MCF 10A (cell line): ENCODE measurements at places on chromosomes 2 and 18. TPM values are rescaled to one million over a fixed set of nuclear protein-coding genes. Genes with fewer than 3 reads are reported as not detected.
A peak's percentile ranks its signal among the peaks of the same experiment; 100 is the strongest.

- DNase-seq = no peak
These were observed 1.2 kb upstream of the WDR7 start for GRCh38 chr18:56649996-56650395.

IL36RN gene
- not detected in 2 replicates for total RNA-seq

DNA sequence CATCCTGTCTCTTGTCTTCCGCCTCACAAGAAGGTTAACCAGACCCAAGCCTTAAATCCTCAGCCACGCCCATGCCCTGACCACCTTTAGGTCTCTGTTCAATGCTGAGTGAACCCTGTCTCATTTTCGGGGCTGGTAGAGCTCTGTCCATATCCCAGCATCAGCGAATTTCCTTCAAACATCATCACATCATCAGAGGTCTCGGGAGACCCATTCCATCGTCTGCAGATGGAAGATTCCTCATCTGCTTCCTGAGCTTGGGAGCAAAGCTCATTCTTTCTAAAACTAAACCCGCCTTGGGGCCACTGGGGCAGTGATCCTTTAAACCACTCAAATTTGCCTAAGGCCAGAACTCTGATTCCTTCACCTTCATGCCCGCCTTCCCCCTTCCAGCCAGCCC is 173.7 kb downstream of the TTC32 start:
- no peak for DNase-seq

SLC40A1 gene
- total RNA-seq = 0.15 TPM in 1 of 2 replicates, not detected in the other

RASGRP3 gene
- 0.26 TPM in 1 of 2 replicates, not detected in the other for total RNA-seq

DNA sequence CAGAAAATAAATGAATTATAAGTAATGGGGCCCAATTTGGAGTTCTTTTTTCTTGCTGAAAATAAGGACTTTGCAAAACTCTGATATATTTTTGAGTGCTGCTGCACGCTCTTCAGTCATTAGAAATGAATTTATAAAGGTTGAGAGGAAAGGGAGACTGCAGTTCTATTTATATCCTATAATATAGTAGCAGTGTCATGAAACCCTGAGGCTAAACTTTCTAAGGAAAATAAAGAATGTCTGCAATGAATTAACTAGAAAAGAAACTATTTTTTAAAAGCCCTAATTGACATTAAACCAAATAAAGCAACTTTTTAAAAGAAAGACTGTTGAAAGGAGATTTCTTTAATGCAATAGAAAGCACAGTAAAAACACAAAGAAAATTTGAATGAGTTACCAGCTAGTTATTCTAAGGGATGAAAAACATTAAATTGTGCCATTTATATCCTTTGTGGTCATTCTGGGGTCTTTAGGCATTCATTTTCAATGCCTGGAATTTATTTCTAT is 1072.8 kb upstream of the TMEFF2 start:
- no peak for DNase-seq

DNA sequence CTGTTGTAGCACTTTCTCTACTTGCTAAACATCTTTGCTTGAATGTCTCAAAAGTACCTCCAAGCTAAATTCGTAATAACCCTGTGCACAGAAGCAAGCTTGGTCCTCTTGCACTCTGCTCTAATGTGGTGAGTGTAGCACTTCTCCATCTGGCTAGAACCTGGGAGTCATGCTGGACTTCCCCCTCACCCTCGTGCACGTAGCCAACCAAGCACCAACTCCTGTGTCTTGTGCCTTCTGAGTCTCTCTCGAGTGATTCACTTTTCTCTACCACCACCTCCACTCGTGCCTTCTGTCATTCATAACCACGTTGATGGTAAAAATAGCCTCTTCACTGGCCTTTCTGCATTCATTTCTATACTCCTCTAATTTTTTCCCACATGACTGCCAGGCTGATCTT is 91.9 kb upstream of the KCNE4 start:
- DNase-seq = no peak

SERPINB4 gene
- not detected in 2 replicates for total RNA-seq

DNA sequence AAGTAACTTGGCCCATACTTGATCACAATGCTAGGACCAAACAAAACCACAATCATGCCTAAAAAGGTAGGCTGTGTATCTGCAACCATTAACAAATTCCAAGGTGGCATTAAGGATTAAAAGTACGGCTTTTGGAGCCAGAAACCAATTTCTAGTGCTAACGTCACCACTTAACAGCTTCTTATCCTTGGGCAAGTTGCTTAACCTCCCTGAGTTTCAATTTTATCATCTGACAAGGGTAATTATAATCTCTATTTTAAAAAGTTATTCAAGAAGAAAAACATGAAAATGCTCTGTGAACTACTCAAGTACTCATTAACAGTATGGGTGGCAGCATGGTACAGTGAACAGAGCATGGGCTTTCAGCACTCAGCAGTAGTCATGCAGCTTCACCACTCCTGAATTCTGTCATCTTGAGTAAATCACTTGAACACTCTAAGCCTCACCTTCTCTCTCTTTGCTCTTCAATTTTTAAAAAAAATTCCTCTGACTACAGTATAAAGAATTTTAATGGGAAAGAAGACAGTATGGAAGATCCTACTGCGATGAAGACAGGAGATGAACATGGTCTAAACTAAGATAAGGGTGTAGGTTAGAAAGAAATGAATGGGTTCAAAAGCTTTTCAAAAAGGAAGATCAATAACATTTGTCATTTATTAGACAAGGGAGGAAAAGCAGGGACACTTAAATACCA is 69.2 kb downstream of the SS18 start:
- DNase-seq = no peak

- DNase-seq = no peak
These were observed 46.7 kb downstream of the INO80C start for GRCh38 chr18:35451032-35451431.

- no peak for DNase-seq
These were observed 65.9 kb downstream of the XDH start for GRCh38 chr2:31348618-31349017.

DNA sequence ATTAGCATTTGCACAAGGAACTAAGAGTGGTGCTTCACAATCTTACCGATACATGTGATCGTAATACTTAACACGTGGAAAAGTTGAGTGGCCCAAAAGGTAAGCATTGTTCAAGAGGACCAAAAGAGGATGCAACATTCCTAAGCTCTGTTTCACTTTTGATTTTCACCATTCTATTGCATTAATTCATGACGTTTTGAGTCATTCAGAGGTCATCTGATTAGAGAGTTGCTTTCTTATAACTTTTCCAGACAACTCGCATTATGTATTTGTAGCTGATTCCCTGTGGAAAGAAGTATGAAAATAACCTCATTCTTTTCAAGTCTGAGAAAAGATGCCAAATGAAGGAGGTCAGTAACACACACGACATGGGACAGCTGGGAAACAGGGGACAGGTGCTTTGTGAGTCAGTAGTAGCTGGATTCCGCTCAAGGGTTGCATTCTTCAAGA is 344.4 kb downstream of the RND3 start:
- peak; percentile 23 for DNase-seq

DNA sequence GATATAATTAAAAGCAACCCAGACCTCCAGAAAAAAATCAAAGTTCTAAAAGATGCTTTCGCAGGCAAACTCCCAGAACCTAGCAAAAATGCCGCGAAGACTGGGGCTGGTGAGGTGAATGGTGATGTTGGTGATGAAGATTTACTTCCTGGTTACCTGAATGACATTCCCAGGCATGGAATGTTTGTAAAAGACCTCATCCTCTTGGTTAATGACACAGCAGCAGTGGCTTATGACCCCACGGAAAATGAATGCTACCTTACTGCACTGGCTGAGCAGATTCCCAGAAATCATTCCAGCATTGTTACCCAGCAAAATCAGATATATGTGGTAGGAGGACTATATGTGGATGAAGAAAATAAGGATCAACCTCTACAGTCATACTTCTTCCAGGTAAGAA is 994 bp downstream of the KLHL41 start:
- DNase-seq = no peak

DNA sequence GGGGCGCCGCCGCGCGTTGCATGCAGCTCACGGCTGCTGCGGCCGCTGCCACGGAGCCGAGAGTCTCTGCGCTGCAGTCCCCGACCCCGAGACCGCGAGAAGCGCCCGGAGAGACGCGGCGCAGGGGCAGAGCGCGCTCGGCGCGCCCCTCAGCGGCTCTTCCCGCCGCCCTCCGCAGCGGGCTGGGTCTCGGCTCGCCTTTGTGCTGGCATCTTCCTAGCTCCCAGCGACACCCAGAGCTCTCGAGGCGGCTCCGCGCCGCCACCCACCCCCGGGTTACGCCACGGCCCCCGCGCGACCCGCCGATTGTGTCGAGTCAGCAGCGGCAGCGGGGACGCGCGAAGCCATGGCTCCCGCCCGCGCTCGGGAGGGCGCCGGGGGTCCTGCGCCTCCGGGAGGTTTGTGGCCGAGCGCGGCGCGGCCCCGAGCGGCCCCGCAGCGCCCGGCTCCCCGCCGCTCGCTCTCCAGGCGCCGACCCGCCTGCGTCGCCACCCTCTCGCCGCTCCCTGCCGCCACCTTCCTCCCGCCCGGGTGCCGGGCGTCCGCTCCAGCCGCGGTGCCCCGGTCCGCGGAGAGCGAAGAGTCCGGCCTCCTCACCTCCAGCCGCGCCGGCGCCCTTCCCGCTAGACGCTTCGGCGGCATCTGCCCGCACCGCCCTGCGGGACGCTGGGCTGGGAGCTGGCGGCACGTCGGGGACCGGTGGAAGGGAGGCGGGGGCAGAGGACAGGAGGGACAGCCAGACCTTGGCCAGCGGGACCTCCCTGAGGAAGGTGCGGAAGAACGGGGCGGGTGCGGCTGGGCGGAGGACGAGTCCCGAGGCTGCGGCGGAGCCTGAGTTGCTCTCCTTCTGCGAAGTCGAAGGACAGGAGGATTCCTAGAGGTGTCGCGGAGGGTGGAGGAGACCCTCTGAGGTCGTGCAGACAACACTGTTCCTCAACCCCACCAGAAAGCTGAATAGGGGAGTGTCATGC is 46.3 kb upstream of the CCDC150 start:
- DNase-seq = peak; percentile 30

DNA sequence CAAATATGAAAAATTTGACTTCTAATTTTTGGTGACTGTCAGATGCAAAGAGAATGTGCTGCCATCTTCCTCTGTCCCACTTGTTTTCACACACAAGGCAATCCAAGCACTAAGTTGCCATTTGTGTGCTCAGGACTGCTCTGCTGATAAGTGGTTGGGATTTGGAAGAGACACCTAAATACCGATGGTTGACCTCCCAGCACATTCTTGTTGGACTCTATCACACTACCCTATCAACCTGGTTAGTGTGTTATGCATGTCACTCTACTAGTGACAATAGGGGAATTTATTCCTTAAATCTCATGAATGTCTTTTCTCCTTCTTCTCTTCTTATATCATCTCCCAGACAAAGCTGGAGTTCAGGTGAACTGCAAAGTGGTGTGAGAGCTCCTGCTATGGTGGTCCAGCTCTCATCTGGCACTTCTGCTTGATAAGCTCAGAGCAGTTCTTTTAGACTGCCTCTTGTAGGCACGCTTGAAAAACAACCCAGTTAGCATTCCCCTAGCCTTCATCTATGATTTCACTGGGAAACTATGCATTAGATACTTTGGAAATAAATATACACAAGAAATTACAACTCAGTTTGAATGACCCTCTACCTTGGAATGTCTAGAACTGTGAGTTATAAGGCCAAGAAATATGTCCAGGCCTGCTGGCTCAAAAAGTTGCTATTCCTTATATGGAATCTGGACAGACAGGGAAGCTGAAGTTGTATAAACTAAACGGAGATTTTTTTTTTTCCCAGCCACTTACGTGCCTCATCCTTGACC is 404.8 kb downstream of the MEIS1 start:
- peak; percentile 79 for DNase-seq

CHRNG gene
- not detected in 2 replicates for total RNA-seq

- peak; percentile 28 for DNase-seq
These were observed at the start of gene MSL3B for GRCh38 chr2:233867993-233868532. MSL3B (minus strand) TSS chr2:233868386.

FIGN gene
- total RNA-seq = 9.0 and 11.7 TPM in 2 replicates

DNA sequence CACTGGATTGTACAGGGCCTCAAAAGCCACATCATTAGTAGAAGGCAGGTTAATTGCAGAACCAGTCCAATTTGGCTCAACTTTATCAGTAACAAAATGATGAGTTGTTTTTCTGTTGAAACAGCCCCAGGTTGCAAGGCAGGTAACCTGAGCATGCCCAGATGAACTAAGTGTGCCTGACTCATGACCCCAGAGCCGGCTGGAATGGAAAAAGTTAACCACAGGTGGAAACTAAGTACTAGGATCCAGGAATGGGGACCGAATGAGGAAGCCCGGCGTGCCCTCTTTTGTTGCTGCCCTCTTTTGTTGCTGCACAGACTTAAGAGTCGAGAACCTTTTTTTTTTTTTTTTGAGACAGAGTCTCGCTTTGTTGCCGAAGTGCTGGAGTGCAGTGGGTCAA is 79.5 kb upstream of the YWHAQ start:
- DNase-seq = peak; percentile 47

DNA sequence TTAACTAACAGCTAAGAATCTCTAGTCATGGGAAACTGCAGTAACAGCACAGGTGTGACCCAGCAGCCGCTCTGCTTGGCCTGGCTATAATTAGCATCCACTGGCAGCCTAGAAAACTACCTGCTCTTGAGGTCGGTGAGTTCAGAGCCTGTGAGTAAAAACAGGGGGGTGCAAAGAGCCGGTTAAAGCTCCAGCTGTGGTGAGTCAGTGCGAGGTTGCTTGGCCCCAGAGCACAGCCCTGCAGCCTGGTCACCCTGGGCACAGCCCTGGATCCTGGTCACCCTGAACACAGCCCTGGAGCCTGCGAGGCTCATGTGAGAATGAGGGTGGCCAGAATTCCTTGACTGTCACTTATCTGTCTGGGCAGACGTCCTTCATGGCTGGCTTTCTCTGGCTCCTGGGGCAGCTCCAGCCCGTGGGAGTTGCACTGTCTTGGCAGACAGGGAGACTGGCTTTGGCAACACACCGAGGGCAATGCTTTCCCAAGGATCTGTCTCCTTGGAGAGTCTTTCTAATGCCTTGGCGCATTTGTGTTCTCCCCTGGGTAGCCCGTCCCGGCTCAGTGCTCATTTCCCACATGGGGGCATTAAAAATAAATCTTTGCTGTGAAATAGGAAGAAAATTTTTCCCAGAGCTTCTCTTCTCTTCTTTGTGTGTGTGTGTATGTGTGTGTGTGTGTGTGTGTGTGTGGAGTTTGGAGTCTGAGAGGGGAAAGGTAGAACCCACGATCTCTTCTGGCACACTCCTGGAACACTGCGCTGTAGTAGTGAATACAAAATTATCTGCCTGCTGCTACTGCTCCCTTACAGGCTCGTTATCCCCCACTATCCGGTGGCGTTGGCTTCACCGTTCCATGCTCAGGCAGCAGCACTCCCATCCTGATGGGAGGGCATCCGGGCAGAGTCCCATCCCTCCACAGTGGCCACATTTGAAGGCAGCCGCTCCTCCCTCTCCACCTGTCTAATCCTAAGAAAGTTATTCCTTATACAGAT is 250.2 kb upstream of the MEX3C start:
- peak; percentile 49 for DNase-seq

DNA sequence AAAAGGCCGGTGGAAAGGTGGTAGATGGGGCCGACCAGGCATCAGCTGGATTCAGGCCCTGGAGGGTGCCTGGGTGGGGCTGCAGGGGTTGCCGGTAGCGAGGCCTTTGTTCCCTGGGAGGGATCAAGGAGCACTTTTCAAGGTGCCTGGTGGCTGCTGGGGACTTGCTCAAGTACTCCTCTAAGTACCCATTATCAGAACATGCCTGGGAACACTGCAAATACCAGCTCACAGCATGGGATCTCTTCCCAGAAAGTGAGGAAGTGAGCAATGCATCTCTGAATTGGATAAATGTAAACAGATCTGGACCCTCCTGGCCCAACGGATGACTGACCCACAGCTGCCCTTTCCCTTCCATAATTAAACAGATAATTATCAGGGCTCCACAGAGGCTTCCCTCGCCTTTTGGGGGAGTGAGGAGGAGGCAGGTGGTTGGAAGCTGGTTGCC is 210.5 kb downstream of the SH3RF3 start:
- peak; percentile 60 for DNase-seq

GRCh38 chr18:27428716-27429475 is 243.8 kb upstream of the CHST9 start:
- no peak for DNase-seq
